ENCODE measurements at places on chromosomes 11 and 22.

- DNase-seq, result no peak
Measured at GRCh38 chr11:111360150-111361043, 18.7 kb downstream of the POU2AF1 start.

DNA sequence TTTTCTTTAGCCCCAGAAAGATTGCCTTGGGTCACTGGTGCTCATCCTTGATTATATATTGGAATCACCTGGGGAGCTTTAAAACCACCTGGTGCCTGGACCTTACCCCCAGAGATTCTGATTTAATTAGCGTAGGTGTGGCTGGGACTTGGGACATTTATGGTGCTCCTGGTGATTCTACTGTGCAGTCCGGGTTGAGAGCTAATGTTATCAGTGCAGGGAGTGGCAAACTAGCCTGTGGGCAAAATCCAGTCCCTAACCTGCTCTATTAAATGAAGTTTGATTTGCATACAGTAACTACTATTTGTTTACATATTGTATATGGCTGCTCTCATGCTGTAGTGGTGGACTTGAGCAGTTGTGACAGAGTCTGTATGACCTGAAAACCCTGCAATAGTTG, 134.0 kb upstream of the SORL1-AS1 start:
- no peak for DNase-seq

DNA sequence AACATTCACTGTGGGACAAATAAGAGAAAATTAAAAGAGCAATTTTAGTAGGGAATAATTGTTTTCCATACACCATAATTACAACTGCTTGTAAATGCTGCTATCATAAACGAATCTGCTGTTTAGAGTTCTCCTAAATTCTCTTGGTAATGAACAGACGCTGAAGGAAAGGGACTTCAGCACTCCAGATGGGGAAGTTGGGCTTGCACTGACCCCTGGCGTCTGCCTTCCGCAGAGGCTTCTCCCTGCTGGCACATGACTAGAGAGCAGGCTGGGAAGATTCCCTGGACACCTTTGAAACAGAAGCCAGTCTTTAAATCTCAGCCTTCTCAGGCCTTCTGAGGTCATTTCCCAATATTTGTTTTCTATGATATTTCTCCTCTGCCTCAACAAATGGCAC, 84.1 kb downstream of the NXPE2 start:
- peak; percentile 19 for DNase-seq

DNA sequence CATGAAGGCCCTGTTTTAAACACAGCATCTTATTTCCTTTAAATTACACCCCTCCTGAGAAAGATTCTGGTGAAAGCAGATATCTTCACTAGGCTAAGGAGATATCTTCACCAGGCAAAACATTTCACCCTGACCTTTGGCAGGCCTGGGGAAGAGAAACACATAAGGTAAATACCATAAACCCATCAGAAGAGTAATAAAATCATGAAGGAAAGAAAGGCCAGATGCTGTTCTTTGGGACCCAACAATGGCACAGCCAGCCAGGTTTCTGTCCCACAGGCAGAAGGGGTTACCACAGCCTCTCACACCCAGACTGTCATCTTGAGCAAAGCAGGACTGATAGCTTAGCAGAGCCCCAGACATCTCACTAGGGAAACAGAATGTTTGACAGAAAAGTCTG, 125.4 kb downstream of the CCDC34 start:
- DNase-seq, result no peak

GRCh38 chr11:29956076-29956556, 60.7 kb downstream of the KCNA4 start:
- no peak for DNase-seq

GRCh38 chr22:26811647-26811992, 154.2 kb downstream of the MIAT start:
- no peak for DNase-seq

GRCh38 chr11:108796551-108796950, 131.7 kb downstream of the DDX10 start:
- no peak for DNase-seq

DNA sequence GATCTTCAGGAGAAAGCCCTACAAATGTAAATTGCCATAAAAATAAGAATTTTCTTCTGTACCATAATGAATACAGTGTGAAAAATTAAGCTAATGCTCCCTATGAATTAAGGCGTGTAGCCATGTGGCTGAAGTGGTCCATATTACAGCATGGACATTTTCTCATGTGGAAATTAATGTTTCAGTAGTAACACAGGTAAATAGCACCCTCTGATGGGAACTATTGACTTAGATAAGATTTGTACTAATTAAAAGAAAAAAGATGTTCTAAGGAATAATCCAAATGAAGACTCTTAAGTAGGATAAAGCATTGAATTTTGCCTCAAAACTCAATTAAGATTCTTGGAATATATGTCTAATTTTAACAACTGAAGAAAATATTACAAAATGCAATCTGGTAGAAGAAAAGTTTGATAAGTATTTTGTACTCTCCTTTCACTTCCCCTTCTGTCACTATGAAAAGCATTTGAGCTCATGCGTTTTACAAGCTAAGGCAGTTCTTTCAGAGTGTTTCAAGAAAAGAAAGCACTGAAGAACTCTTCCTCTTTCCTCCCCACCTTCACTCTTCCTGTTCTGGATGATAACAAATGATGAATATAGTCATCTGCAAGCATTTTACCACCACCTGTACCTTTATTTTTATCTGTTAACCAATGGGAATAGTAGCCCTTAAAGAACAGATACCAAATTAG, 9.9 kb upstream of the OR8D2 start:
- no peak for DNase-seq

All from non-pigmented ciliary epithelial cell (primary cell).